ENCODE measurements at places on chromosomes 11 and 22.
A peak's percentile ranks its signal among the peaks of the same experiment; 100 is the strongest.

GRCh38 chr11:15824060-15824459 is 532.3 kb downstream of the SOX6 start:
- DNase-seq = no peak

- no peak for DNase-seq
Observed at GRCh38 chr22:36017651-36018091, 11.0 kb downstream of the RBFOX2 start.

GRCh38 chr22:19019029-19019678 is 83.1 kb upstream of the PRODH start:
- DNase-seq = peak; percentile 42

GRCh38 chr11:130024361-130024760 is 21.7 kb upstream of the PRDM10 start:
- DNase-seq = no peak

DNA sequence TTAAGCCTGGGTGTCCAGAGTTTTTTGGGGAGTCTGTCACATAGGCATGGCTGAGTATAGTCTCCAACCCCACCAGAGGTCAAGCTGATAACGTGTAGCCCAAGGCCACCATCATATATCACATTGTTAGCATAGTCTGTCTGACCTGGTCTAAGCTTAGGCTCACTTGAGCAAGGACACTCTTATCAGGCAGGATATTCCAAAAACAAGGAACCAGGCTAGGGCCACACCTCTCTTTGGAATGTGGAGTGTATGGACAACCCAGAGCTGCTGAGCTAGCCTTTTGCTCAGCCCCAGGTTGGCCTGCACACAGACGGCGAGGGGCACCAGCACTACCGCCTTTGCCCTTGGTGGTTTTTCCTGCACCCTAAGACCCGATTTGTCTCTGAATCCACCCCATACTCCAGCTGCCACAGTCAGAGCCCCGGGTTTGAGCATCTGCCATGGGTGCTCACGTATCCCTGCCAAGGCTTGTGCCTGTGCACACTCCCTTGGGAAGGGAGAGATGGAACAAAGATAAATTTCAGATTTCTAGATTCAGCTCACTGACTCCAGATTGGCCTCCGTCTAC is 7.2 kb downstream of the SNAP29 start:
- DNase-seq = no peak

DNA sequence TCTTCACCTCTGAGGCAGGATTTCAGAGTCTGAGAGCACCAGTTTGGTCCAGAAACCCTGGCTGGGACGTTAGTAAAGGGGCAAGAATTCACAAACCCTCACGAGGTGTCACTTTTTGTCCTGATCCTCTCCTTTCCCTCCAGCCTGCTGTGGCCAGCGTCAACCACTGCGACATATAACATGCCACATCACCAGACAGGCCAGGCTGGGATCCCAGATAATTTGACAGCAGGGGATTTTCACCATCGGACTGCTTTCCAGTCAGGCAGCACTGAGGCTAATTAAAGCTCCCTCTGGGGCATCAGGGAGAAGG is 36.8 kb upstream of the RBFOX2 start:
- no peak for DNase-seq

GRCh38 chr11:26847459-26847858 is 125.6 kb upstream of the SLC5A12 start:
- DNase-seq = no peak

DNA sequence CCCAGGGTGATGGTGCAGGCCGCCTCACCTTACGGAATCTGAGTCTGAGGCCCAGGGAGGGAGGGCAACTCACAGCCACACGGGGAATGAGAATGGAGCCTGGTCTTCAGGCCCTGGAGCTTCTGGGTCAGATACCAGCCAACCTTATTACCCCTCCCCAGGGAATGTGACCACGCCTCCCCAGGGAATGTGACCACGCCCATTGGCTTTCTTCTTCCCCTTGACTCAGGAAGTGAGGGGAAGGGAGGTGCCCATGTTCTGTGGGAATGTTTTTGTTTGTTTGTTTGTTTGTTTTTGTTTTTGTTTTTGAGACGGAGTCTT is 57.5 kb upstream of the RBFOX2 start:
- peak; percentile 59 for DNase-seq

DNA sequence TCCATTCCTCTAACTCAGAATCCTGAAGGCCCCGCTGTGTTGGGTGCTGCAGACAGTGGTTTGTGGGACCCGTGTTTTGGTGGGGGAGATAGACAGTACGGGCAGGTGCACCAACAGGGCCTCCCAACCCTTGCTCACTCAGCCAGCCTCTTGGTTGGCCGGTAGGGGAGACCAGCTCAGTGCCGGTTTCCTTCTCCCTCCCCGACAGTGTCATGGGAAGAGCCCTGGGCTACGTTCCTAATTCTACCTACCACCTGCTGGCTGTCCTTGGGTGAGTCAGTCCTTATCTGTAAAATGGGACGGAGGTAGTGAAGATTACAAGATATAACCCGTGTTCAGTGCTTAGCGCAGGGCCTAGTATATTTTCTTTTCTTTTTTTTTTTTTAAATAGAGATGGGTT is 5.9 kb downstream of the TMEM134 start:
- DNase-seq = no peak

GRCh38 chr11:59144096-59144495 is 1.4 kb downstream of the FAM111A start:
- DNase-seq = no peak

GRCh38 chr11:96758957-96759356 is 369.1 kb downstream of the JRKL start:
- no peak for DNase-seq
